Hematopoietic multipotent progenitor cell treated with erythropoietin and hydrocortisone succinate and interleukin-3 and kit ligand, for 8 days (in vitro differentiated cells): ENCODE measurements at places on chromosomes 6 and 20.

DNA sequence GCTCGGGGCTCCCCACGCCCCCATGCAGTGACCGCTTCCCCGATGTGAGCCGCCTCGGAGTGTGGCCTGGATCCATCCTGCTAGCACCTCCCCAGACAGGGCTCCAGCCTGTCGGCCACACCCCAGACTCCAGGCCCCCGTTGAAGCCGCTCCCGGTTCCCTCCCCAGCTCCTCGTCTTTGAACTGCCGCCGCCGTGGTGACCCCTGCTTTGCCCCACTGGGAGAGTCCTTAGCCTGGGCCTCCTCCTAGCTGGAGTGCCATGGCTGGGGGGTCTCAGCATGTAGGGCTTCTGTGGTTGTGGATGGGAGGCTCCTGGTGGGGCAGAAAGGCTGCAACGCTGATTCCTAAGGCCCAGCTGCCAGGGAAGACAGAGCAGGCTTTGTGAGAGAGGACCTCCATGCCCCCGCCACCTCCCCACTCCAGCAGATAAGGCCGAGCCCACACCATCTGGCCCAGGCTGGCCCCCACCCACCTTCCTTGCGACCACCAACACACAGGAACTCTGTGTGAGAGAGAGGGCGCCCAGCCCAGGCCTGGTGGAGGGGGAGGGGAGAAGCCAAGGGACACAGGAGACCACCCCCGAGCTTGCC is 11.4 kb downstream of the FOXS1 start:
- no peak for DNase-seq

- DNase-seq = no peak
These were observed 220.8 kb downstream of the PREX1 start for GRCh38 chr20:48606841-48607543.

- DNase-seq = no peak
These were observed 25.3 kb upstream of the TMEM217 start for GRCh38 chr6:37283268-37283667.

GRCh38 chr6:113011801-113012200 is 664.7 kb downstream of the RFPL4B start:
- DNase-seq = no peak

DNA sequence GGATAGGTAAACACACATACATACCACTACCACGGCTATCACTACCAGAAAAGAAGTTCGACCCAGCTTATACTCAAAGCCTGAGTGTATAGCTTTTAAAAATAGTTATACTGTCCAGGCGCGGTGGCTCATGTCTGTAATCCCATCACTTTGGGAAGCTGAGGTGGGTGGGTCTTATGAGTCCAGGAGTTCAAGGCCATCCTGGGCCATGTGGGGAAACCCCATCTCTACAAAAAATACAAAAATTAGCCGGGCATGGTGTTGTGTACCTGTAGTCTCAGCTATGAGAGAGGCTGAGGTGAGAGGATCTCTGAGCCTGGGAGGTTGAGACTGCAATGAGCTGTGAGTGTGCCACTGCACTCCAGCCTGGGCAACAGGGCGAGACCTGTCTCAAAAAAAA is 32.9 kb downstream of the NKX2-4 start:
- no peak for DNase-seq

DNA sequence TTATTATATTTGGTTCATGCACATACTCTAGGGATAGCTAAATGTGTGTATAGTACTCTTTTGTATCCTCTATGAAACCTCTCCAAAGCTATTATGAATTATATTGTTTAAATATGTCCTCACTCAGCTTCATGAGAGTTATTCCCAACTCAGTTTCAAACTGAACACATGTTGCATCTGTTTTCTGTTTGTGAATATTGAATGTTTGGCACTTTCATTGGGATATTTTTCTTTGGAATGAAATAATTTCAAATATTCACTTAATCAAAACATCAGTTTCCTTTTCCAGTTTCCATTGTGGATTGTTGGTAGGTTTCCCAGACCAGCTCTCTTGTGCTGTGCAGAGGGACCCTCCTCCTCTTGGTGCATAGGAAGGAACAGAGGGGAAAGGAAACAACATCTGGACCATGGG is 46.6 kb downstream of the HDAC2 start:
- DNase-seq = no peak

GRCh38 chr6:74057326-74057725 is 361.3 kb downstream of the CD109 start:
- no peak for DNase-seq

GRCh38 chr6:47464052-47464451 is 13.5 kb upstream of the CD2AP start:
- no peak for DNase-seq

DNA sequence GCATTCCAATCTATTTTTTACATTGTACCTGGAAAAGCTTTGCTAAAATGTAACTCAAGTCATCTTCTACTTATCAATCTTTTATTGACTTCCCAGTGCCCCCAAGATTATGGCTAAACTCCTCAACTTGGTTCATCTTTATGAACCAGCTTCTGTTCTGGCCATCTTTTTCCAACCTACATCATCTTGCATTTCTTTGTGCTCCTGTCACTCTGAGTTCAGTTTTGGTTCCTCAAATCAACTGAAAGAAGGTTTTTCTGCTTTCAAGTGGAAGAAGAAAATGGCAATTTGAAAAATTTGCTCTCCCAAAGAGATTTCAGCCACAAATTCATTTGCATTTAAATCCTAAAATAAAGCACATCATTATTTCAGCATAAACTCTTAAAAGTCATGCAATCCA is 41.8 kb downstream of the GPX5 start:
- no peak for DNase-seq

DNA sequence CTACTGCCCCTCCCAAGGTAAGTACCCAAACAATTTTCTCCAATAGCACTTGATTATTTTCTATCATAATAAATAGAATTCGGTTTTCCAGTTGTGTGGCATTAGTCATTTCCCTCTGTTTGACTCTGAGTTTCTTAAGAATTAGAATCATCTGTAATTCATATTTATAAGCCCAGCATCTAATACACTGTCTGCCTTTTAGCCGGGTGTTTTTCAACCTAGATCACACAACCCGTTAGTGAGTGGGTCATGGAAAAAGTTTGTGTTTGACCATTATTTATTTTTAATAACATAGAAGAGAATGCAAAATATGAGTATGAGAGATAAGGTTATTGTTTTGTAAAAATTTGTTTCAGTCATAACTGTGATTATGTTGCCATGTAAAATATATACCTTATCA is 701.6 kb downstream of the RFPL4B start:
- DNase-seq = no peak

DNA sequence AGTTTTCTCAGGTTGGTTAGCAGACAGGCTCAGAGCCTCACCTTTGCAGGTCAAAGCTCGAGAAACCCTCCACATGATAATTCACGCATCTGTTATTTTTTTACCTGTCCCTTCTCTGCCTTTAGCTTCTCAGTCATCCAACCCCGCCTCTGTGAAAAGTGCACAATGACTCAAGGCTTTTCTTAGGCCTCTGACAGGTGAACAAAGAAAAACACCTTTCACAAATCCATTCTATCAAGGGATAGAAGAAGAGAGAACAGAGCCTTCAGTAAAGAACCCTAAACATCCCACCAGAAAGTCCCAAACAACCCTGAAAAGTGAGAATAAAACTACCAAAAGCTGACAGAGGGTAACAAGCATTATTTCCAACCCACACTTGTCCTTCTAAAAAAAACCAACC is 178.2 kb downstream of the GJA10 start:
- no peak for DNase-seq

GRCh38 chr20:35192118-35192872 is 20.4 kb downstream of the PROCR start:
- DNase-seq = peak; percentile 95

DNA sequence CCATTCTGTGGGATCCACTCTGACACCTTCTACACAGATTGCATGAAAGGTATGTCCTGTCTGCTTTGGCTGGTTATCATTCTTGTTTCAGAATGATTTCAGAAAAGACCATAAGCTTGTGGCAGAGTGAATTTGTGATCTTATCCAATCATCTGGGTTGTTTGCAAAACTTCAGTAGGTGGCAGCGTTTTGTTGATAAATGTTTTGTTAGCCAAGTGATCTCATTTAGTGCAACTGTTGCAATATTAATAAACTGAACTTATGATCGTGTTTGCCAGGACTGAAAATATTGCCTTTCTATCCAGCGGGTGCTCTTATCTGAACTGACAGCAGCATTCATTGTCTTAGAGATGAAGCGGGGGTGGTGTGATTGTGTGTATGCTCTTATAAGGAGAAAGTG is 613.2 kb upstream of the NOX3 start:
- DNase-seq = no peak

- no peak for DNase-seq
These were observed 2.2 kb downstream of the TM9SF4 start for GRCh38 chr20:32111753-32112152.

- no peak for DNase-seq
These were observed 50.0 kb upstream of the PLEKHG1 start for GRCh38 chr6:150549674-150550101.

- DNase-seq = no peak
These were observed 146.7 kb upstream of the TAB2 start for GRCh38 chr6:149170564-149171452.

DNA sequence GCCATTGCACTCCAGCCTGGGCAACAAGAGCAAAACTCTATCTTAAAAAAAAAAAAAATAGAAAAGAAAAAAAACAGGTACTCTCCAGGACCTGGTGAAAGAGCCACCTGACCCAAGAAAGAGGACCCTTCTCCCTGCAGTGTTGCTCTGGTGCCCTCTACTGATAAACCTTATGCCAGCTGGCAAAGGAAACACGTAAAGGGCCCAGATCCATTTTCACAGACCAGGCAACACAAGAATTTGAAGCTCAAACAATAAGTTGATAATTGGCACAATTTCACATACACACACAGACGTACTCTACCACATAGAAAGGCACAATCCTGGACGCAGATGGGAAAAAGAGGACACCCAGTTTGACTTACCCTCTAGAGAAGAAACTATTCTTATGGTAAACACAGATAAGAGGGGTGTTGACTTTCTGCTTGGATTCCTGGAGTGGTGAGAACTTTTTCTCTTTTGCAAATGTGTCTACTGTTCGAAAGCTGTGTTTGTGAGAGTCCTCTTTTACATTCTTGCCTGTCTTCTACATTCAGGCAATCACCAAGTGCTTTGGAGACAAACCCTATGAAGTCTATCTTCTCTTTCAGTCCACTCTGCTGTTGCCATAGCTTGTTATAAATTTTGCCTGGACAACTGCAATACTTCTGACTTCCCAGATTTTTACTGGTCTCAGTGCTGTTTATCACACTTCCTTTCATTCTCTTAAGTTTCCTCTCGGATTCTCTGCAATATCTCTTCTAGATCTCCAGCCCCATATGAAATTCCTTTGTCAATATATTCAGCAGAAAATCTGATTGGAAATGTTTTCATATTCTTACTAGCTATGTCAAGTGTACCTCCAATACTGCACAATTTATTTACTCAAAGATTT is 6.4 kb upstream of the SNRPB start:
- DNase-seq = no peak

- DNase-seq = no peak
These were observed 30.2 kb downstream of the FAM229B start for GRCh38 chr6:112117554-112117953.

DNA sequence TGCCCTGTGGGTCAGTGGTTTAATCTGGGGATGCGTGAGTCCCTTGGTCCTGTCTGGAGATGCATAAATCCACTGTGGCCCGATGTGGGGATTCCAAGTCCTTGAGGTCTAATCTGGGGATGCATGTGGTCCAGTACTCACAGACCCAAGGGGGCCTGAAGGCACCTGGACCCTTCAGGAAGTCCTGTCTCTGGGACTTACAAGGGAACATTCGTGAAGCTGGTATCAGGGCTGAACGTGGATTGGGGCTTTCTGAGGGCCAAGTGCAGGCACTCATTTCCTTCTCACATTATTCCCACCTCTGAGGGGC is 25.2 kb upstream of the GTSF1L start:
- DNase-seq = no peak

GRCh38 chr6:106114492-106114891 is 28.4 kb downstream of the PRDM1 start:
- no peak for DNase-seq

DNA sequence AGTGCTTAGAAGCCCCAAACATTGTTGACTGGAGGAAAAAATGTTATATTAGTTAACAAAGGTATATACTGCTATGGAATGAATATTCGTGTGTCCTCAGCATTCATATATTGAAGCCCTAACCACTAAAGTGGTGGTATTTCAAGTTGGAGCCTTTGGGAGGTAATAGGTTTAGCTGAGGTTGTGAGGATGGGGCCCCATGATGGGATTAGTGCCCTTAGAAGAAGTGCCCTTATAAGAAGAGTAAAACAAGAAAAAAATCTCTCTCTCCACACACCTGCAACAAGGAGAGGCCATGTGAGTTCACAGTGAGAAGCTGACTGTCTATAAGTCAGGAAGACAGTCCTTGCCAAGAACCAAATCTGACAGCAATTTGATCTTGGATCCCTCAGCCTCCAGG is 761.7 kb upstream of the FLRT3 start:
- DNase-seq = no peak

DNA sequence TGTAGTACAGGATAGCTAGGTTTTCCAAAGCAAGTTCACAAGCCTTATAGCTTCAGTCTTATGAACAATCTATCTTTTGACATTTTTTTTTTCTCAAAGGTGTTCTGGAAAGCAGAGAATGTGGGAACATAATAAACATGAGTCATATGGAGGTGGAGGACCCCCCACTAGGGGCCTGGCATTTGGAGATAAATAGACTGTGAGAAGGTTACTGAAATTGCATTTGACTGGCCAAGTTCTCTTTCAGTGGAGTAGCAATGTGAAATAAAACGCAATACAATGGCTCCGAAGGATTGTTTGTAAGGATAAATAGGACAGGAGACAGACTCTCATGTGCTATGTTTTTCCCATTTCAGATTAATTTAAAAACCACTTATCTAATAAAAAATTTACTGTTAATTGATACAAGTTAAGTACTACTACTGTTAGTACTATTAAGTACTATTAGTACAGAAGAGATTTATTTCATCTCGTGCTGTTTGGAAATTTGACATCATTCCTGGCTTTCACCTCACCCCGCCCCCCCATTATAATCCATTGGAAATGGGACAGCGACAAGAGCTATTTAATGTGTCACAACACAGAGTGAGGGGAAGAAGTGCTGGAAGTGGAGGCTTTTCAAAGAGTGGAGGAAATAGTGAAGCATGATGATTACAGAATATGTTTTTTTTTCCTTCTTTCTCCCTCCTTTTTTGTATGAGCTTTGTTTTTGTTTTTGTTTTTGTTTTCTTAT is 122.6 kb upstream of the ID4 start:
- DNase-seq = no peak

GRCh38 chr6:53441035-53441493 is 92.3 kb upstream of the ELOVL5 start:
- DNase-seq = no peak

GRCh38 chr6:53591873-53592272 is 47.0 kb upstream of the GCLC start:
- DNase-seq = no peak

- DNase-seq = no peak
These were observed 121.1 kb upstream of the HDGFL1 start for GRCh38 chr6:22448291-22448711.
